A172 (cell line): ENCODE measurements at places on chromosomes 12 and 14.
A peak's percentile ranks its signal among the peaks of the same experiment; 100 is the strongest.

- no peak for DNase-seq
Measured at GRCh38 chr12:55965240-55965639, 602 bp downstream of the PMEL start.

- DNase-seq, result no peak
Measured at GRCh38 chr12:19144287-19144686, 14.8 kb downstream of the PLEKHA5 start.

DNA sequence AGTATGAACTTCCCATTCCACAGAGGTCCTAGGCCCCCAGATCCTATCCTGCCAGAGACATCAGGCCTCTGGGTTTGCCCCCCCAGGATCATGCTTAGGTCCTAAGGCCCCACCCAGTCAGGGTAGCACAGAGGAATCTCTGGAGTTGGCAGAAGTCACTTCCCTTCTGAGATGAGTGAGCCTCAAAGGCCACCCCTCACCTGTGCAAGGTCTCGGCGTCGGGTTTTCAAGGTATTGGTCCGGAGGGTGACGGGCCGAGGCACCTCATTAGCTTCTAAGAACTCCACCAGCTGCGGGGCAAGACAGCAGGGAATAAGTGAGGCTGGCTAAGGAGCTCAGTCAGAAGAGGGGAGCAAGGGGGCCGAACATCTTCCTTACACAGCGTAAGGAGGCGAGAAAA lies 5.2 kb downstream of the NOP2 start:
- no peak for DNase-seq

DNA sequence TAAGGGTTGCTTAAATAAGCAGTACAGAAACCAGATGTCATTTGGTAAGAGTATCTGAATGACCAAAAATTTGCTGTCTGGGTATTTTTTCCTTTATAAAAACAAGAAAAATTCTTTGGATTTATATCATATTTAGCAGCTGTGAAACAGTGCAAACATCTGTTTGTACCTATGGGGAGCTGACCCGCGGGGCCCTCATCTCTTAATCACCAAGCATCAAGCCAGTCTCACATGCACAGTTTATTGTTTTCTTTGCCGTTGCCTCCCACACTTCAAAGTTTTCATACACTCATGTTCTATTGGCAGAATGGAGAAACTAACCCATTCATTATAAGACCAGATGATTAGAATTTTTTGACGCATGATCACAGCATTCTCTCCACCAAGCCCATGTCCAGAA lies 142.2 kb downstream of the BMP4 start:
- DNase-seq, result no peak

- no peak for DNase-seq
Measured at GRCh38 chr12:130401703-130402102, 64.0 kb downstream of the PIWIL1 start.

- no peak for DNase-seq
Measured at GRCh38 chr12:45651029-45651428, 78.5 kb upstream of the ARID2 start.

- no peak for DNase-seq
Measured at GRCh38 chr12:106018286-106018685, 120.5 kb downstream of the NUAK1 start.

DNA sequence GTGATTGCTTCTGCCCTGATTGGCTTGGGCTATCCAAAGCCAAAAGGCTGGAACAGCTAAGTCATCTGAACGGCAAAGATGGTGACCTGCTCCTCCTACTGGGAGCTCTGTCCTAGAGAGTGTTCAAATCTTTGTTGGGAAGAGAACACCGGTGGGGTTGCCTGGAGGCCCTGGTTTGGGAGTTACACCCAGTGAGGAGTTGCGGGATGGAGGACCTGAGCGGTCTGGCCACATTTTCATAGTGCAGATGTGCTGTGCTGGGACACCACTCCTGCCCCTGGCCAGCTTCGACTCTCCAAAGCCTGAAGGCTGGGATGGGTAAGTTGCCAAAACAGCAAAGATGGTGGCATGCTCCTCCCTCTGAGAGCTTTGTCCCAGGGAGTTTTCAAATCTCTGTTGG lies 795.4 kb downstream of the TRHDE start:
- no peak for DNase-seq

GRCh38 chr12:4685317-4685716 lies 34.9 kb upstream of the GALNT8 start:
- DNase-seq, result no peak

DNA sequence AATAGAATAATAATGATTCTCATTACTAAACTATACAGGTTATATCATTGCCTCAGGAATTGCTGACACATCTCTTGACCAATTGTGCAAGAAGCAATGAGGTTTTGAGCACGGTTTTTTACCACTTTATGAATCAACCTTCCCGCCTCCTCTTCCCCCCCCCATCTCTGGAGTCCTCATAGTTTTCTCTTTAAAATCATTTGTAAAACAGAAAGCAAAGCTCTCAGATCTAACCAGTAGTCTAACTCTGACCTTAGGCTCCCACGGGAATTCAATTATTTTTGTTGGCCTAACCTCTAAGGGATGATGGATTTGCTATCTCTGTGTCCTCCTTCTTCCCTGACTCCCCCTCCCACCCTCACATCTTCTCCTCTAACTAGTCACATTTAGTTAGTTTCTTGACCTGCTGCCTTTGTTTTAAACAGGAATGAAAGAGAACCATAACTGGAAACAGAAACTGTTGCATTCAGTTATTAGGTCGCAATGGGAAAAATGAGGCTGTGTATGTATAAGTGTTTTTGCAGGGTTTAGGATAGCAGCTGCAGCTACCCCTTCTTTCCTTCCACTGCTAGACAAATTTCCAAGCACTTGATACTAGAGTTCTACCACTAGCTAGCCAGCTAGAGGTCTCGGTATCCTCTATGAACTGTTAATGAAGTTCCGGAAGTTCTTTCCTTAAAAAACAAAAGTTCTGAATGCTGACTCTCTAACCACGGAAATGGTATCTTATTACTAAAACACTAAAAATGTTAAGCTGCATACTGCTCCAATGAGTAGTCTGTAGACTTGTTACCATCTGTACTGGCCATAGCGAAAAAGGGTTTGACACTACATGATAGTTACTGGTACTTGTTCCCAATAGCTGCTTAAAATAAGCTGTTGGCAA lies 65.4 kb downstream of the TAOK3 start:
- peak; percentile 82 for DNase-seq

- no peak for DNase-seq
Measured at GRCh38 chr12:94699801-94700200, 49.4 kb upstream of the TMCC3 start.

- DNase-seq, result no peak
Measured at GRCh38 chr12:52205612-52206303, 13.9 kb upstream of the KRT80 start.

DNA sequence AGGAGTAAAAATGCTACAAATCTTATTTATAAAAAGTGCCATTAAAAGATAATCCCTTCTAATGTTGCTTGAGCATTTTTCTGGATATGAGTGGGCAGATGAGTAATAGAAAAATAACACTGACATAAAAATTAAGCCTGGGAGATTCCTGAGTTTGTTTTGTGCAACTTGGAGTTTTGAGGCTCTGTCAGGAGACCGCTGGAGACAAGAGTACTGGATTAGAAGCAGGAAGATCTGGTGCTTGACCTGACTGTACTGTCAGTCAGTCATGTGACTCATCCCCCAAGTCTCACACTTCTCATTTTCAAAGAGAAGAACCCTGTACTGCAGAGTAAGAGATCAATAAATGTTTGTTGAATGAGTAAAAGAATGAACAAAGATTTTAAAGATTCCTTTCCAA lies 29.4 kb downstream of the ANO4 start:
- peak; percentile 2 for DNase-seq

GRCh38 chr14:51002406-51002999 lies 58.2 kb upstream of the PYGL start:
- no peak for DNase-seq

GRCh38 chr12:54596526-54596946 lies 8.1 kb upstream of the PPP1R1A start:
- DNase-seq, result peak; percentile 60

DNA sequence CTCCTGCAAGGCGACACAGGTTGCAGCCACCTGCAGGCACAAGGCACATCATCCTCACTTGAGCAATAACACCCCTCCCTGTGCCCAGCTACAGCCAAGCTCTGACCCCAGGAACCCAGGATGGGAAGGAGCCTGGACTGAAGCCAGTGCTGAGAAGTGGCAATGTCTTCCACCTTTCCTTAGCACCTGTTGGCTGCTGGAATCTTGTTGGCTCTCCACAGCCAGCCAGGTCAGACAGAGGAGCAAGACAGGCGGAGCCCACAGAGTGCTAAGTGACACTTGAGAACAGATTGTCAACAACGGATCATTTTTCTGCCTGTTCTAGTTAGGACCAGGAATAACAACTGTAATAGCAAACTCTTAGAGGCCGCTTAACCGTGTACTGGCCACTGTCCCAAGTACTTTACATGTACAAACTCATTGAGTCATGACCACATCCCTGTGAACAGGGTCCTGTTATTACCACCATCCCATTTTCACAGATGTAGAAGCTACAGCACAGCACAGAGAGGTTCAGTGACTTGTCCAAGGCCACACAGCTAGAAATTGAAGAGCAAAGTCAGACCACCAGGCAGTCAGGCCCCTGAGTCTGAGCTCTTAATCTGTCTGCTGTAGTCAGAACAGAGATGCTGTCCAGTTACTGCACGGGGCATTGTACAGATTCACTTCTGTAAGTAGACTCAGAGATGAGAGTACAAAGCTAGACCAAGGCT lies 45.6 kb downstream of the RNFT2 start:
- DNase-seq, result no peak

DNA sequence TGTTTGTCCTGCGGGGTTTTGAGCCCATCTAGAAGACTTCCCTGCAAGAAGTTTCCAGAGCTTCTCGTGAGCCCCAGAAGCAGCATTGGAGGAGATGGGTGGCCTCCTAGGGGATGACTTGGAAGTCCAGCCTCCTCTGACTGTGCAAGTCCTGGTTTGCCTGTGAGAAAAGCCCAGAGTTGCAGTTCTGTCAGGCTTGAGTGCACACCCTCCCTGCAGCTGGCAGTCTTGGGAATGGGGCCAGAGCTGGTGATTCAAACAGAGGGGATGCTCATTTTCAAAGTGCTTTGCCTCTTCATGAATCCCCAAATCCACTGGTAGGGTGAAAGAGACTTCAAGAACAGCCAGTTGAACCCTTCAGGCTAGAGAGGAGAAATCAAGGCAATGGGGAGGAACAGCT lies 3.9 kb upstream of the PPP1R1A start:
- DNase-seq, result peak; percentile 11

- DNase-seq, result no peak
Measured at GRCh38 chr12:95230313-95230712, 12.7 kb downstream of the VEZT start.

DNA sequence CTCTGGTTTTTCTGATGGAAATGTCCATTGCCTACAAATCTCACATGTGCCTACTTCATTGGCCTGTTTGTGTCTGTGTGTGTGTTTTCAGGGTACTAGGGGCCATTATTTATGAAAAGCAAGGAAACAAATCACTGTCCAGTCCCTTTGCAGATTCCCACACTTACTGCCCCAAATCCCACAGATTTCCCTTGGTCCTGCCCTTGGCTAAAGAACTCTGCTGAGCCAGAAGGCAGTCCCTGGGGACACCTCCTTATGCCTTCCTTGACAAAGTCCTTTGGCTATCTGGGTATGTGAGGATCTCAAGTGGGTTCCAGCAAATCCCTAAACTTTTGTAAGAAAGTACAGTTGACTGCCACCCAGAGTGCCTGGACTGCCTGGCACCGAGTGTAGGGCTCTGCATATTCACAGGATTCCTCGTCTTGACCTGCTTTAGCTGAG lies 388.1 kb downstream of the BCAT1 start:
- DNase-seq, result no peak

DNA sequence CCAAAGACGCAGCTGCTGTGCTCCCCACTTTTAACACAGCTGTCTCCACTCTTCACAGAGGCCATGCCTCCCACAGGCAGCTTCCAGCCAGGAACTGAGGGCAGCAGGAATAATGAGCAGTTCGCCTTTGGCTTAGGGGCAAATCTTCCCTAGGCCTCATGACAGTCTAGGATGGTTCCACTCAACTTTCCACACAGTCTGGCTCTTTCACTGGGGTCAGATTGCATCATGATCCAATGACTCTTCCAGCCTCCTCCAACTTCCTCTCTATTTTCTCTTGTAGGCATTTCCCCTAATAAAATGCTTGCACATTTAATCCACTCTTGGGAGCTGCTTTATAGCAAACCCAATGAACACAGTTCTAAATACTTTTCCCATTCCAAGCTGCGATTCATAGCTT lies 271.6 kb upstream of the ATP2B1 start:
- no peak for DNase-seq

DNA sequence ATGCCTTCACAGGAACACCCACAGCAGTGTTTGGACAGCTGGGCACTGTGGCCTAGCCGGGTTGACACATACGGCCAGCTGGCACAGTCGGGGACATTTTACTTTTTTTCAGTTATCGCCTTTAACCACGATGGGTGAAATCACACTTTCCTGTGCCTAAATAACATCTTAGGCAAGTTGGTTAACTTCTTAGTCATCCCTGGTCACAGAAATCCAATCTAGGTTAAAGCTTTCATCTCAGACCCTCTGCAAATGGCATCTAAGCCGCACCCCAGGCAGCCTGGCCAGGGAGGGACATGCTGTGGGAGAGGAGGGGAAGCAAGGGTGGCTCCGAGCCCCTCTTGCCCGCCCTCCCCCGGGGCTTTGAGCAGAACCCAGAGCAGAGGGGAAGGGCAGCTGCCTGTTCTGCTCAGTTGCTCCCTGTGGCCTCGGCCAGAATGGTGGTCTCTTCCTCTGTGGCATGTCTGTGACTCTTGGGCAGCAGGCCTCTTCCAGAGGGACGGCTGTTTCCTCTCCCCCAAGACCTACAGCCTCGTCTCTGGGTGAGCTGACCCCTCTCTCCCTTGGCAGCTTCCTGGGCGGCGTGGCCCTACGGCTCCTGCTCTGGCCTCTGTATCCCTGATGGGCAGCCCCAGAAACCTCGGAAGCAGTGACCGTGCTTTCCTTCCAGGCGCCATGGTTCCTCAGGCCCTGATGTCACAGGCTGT lies 85.4 kb upstream of the DYNC1H1 start:
- no peak for DNase-seq

- no peak for DNase-seq
Measured at GRCh38 chr14:102554821-102555819, 37.3 kb upstream of the RCOR1 start.

DNA sequence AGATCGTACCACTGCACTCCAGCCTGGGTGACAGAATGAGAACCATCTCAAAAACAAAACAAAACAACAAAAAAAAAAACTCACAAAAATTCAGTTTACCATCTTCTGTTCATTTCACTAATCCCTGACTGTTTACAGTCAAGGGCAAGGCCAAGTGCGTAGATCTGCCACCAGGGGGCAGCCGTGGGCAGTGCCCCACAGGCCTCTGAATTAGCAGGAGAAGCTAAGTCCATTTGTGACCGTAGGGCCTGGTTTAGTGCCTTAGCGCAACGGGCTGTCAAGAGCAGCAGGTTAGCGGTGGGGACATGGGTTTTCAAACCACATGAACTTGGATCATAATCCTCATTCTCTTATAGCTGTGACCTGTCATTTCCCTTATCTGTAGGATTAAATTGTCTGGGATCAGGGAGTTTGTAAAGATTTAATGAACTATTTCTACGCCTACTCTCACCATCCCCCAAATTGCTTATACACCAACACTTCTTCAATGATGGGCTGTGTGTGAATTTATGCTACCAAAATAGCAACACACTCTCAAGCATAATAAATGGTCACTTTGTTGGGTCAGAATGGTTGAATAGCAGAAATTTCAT lies 49.0 kb downstream of the KCTD10 start:
- peak; percentile 54 for DNase-seq
